Aorta (tissue), 5 donors: ENCODE measurements at places on chromosomes 7 and 10.

GRCh38 chr7:132276976-132277725, 299.1 kb downstream of the PLXNA4 start:
- DNase-seq = no peak

DNA sequence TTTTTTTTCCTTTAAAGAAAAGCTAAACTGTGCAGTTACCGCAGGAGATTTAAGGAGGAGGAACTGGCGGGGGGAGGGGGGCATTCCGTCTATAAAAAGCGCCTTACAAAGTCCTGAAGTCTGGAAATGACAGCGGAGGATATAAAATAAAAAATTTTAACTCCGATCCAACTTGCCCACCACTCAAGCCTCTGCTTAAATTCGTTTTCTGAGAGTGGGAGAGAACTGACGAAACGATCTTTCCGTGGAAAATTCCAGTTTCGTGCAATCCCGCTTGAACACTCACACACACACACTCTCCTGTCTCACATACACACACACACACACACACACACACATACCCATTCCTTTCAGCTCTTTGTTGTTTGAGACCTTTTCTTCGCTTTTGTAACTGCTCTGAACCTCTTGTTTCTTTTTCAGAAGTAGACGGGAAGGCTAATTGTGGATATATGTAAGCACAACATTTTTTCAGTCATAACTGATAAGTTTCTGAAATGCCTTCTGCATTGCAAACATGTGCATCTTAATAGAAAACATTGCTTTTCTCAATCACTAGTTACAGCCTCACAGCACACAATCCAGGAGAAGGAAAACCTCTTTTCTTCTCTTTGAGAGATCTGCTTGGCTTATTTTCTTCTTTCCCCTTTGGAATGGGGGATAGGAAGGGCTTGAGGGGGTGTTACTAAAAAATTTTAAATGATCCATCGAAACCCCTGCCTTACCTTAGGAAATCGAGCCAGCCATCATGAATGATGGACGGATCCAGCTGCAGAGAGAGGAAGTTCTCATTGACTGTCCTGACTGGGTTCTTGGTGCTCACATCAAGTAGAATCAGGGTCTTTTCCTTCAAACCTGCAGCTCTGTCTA, 628 bp downstream of the HPSE2 start:
- DNase-seq = no peak

GRCh38 chr10:88996927-88997326, 6.3 kb downstream of the FAS start:
- DNase-seq = no peak

- DNase-seq = no peak
These were observed 100.2 kb downstream of the FAM107B start for GRCh38 chr10:14674376-14675050.

DNA sequence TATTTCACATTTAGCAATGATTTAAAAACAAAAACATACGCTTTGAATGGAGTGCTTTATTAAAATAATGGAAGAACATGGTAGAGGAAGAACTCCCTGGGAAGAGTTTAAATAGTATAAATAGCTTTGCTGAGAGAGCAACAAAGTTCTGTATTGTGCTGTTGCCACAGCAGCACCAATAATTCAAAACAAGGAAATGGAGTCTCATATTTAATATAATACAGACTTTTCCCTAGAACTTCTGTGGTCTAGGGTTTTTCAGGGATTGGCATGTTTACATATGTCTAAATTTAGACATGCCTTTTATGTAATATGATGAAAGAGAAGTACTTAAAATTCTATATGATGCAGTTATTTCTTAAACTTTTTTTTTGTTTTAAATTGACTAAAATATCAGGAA, 217.2 kb upstream of the HDAC9 start:
- DNase-seq = no peak

DNA sequence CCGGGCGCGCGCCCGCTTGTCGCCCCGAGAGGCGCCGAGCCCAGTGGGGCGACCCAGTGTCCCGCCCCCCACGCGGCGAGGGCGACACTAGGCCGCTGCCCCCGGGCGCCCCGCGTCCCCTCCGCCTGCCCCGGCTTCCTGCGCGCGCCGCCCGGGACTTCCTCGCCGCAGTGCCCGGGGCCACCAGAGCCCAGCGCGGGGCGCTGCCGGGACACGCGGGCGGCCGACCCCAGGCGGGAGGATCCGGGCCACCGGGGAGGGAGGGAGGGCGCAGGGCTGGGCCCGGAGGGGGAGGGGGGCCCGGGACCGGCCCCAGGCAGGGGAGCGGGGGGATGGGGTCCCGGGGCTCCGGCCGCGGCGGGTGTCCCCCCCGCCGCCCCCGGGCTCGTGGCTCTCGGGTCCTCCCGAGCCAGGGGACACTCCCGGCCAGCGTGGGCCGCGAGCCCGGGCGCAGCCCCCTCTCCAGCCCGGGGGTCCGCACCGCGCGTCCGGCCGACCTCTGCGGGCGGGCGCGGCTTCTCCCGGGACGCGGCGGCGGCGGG, 435 bp upstream of the PWWP2B start:
- DNase-seq = peak; percentile 90

DNA sequence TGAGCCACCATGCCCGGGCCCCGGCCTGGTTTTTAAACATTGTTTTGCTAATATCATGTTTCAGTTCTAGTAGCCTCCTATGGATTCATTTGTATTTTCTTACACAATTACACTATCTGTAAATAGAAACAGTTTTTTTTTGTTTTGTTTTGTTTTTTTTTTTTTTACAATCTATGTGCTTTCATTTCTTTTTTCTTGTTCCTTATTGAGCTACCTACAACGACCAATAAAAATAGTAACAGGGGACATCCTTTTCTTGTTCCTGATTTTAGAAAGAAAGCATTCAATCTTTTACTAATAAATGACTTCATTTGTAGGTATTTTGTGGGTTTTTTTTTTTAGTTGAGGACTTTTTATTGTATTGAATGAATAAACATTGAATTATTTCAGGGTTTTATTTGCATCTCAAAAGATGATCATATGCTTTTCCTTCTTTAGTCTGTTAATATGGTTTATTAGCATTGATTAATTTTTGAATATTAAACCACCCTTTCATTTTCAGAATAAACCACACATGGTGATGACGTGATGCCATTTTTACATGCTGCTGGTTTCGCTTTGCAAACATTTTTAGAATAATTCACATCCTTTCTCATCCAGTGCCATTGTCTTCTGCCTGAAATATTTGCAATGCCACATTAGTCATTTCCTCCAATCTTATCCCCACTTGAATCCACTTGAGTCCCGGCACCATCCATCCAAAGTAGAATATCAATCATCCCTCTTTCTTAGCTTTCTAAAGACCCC, 18.1 kb upstream of the AKR1E2 start:
- no peak for DNase-seq

- DNase-seq = no peak
These were observed 137.2 kb upstream of the EFCAB10 start for GRCh38 chr7:105718511-105718925.

DNA sequence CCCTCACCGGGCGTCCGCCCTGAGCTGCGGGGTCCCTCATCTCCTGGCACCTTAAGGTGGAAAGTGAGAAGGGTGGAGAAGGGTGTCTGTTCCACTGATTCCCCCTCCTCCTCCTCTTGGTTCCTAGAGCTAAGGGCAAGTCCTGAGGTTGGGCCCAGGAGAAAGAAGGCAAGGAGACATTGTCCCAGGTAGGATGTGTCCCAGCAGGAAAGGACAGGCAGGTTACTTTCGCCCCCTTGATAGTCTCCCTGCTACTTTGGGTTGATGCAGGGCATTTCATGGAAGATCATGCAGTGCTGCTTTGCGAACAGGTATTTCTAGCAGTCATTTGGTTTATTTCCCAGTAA, 582 bp downstream of the STEAP2 start:
- no peak for DNase-seq

- no peak for DNase-seq
These were observed 6.9 kb upstream of the SUN1 start for GRCh38 chr7:825386-825785.

GRCh38 chr7:157704365-157704764, 367.6 kb downstream of the DNAJB6 start:
- peak; percentile 20 for DNase-seq

GRCh38 chr10:79298403-79299244, 48.6 kb upstream of the PPIF start:
- peak; percentile 82 for DNase-seq

- no peak for DNase-seq
These were observed 10.2 kb downstream of the PRSS1 start for GRCh38 chr7:142759433-142759832.

DNA sequence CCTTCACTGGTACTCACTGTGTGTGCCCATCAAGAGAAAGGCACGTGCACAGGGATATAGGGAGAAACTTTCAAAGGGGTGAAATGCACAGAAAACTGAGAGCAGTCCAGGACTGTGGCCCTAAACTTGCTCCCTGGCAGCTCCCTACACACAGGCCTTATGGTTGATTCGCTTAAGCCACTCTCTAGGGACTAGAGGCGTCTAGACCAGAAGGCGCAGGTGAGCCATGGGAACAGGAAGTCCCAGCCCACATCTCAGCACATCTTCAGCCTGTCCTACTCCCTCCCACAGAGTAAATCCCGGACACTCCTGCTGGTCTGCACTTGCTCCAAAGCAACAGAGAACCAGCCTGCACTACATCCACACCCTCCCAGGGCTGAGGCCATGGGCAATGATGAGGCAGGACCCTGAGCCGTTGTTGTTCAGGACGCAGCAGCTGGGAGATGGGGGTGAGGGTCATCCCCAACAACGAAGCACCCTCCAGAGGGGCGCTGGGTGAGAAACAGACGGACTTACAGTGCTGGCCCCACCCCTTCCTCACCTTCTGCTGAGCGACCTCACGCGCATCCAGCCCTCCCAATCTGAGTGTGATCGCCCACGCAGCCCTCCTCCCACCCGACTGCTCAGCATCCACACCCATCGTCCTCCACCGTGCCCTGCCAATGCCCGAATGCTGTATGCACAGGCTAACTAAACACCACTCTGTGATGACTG, 109.3 kb downstream of the TNS3 start:
- peak; percentile 47 for DNase-seq

GRCh38 chr7:135334830-135335543, 101.3 kb downstream of the STRA8 start:
- no peak for DNase-seq

DNA sequence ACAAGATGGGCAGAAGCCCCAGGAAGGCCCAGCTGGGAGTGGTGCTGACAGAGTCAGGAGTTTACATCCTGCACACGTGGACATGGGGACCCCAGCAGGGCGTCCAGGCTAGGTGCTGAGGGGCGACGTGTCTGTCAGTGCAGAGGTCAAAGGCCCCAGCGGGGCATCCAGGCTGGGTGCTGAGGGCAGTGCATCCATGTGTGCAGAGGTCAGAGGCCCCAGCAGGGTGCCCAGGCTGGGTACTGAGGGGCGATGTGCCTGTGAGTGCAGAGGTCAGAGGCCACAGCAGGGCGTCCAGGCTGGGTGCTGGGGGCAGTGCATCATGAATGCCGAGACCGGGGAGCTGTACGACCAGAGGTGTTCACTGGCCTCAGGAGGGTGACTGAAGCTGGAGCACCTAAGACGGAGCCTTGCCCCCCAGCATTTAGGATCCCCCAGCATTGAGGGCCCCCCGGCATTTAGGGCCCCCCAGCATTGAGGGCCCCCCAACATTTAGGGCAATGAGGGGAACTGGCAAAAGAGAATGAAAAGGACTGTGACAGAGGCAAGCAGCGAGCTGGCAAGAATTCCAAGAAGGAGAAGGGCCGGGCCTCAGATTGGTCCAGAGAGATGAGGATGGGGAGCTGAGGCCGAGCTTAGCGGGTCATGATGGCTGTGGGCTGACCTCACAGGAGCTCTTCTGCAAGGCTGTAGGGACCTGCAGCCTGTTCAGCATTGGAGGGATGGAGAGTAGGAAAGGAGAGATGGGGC, 474.9 kb downstream of the PTPRN2 start:
- DNase-seq = no peak

GRCh38 chr7:11751315-11751714, 80.7 kb downstream of the THSD7A start:
- DNase-seq = no peak

- DNase-seq = no peak
These were observed 529.9 kb upstream of the DPP6 start for GRCh38 chr7:153522261-153522660.

GRCh38 chr10:113912582-113912981, 58.1 kb downstream of the NHLRC2 start:
- no peak for DNase-seq

DNA sequence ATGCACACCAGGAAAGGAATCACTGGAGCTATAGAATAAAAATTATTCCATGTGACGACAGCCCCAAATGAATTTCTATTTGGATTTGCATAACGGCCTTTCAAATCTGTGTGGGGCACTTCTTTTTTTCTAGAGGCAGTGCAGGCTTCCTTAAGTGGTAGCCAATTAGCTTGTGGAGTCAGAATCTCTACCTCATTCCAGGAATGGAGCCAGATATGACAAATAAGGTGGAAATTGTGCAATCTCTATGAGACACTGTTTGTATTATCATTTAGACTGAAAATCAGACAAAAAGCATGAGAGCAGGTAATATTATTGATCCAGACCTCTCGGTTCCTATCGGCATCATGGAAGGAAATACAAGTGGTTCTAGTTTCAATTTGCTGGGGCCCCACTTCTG, 78.7 kb downstream of the BEND7 start:
- DNase-seq = no peak

DNA sequence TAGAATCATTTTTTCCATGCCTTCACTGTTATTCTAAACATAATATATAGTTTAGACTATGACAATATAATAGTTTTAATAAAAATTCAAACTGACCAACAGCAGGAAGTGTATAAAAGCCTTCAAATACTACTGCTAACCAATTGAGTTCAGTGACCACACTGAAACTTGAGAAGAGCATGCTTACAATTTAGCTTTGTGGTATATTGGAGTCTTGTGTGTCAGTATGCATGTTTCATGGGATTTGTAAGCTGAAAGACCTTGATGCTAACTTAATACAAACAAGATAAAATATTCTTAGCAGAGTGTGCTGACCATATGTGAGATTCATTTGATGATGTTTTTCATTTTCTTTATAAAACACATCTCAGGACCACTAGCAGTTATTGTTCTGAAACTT, 395.5 kb downstream of the SUGCT start:
- no peak for DNase-seq

- no peak for DNase-seq
These were observed 20.2 kb downstream of the CREB3L2 start for GRCh38 chr7:137981668-137982067.

DNA sequence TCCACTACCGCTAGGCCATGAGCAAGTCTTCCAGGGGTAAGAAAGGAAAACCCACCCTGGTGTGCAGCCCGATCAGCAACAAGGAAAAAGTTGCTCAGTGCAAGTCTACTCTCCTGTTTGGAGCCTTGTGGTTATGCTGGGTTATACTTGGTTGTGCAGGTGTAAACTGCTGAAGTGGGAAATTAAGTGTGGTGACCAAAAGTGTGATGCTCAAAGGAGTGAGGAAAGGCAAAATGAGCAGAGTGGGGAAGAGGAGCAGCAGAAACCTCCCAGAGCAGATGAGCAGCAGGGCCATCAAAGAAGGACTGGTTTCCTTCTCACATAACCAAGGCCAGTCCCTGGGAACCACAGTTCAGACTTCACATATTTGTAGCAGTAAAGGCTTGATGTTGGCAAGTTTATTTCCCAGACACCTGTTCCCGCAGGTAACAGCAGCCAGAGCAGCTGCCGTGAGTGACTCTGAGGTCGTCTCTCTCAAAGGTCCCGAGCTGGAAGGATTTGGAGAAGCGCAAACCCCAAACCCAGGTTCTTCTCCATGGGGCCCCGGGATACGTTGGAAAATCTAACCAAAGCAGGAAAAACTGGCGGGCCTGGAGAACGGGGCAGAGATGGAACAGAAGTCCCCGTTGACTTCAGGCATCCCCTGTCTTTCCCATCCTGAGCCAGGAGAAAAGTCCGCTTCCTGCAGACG, 607 bp upstream of the SMO start:
- DNase-seq = peak; percentile 74

- DNase-seq = no peak
These were observed 19.9 kb downstream of the VPS41 start for GRCh38 chr7:38889079-38889478.

- no peak for DNase-seq
These were observed 120.2 kb upstream of the CTTNBP2 start for GRCh38 chr7:117993377-117994003.
